ENCODE measurements at places on chromosomes 11 and 22.

GRCh38 chr11:123438131-123438627 lies 8.1 kb downstream of the GRAMD1B start:
- DNase-seq: no peak

GRCh38 chr11:12064954-12065280 lies 45.5 kb upstream of the MICAL2 start:
- no peak for DNase-seq

- peak; percentile 90 for DNase-seq
These were observed 6.3 kb upstream of the OSM start for GRCh38 chr22:30272781-30273601.

DNA sequence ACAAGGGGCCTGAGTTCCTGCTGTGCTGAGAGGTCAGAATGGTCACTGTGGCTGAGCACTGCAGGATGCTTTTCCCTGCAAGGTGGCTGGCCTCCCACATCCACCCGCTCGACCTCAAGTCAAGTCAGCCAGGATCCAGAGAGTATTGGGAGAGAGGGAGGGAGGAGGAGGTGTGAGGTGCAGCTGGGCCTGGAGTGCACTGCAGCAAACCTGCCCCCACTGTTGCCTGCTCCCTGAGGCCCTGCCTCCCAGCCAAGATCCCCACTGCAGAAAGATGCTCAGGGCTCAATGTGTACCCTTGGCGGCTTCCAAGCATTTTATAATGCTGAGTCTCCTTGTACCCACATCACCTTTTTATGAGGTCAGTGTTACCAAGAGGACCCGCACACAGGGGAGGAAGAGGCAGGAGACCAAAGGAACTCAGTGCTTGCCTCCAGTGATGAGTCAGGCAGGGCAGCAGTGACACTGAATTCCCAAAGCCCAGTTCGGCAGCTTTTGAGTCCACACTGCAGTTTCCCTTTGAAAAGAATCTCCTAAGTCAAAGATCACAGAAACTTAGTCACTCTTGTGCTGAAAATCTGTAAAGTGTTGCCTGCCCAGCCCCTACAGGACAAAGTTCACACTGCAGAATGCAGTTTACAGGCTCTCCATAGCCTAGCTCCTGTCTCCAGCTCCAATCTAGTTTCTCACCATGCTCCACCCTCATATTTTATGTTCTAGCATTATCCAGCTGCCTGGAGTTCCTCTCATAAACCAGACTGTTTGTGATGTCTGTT lies 3.1 kb downstream of the ENDOD1 start:
- DNase-seq: no peak

DNA sequence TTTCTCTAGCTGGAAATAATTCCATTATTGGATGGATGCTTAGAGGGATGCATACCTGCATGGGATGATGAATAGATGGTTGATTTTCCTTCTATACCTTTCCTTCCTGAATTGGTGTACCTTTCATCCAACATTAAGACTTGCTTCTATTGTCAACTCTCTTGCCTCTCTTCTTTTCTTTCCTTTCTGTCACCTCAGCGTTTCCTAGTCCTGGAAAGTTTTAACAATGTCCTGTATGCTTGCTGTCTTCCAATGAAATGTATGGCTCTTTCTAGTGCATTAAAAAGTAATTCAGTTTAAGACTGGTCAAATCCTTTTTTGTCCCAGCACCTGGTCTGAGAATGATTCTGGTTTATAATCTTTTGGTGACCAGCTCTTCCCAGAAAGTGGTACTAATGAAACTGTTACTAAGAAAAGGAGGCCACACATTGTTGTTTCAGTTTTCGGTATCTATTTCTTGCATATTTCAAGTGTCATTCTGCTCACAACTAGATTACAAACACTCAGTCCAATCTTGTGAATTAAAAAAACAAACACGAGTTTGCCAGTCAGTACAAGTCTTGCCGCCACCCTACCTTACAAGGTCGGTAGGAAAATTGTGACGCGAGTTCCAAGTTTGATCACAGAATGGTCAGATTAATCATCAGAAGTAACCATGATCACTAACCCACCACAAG lies 8.0 kb downstream of the POU2AF1 start:
- DNase-seq: no peak

GRCh38 chr11:30377347-30377746 lies 54.4 kb downstream of the ARL14EP start:
- no peak for DNase-seq

DNA sequence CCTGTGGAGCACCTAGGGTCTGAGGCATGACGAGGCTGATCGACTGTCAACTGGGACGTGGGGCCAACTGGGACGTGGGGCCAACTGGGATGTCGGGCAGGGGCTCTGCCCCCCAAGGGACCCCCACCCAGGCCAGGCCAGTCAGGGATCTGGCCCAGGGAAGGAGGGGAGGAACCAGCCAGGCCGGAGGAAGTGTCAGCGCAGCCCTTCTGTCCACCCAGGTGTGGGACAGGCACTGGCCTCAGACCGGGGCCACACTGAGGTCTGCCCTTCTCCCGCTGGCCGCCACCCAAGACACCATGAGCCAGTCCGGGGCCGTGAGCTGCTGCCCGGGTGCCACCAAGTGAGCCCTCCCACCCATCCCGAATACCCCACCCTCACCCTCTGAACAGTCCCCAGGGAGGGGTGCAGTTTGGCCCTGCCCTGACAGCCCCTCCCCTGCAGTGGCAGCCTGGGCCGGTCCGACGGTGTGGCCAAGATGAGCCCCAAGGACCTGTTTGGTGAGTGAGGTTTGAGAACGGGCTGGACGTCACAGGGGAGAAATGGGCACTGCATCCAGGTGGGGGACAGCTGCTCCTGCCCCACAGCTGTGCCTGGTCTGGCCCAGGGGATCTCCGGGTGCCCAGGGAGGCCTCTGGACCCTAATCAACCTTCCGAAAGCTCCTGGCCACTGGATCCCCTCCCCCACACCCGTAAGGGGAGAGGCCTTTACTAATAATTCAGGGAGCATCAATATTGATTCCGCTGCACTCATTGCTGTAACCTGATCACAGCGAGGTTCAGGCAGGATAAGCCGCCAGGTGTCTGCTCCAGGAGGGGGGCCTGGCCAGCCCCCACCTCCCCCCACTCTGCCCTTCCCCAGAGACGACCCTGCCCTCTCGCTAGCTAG lies 3.3 kb downstream of the EPS8L2 start:
- no peak for DNase-seq

GRCh38 chr11:69385144-69385820 lies 91.3 kb downstream of the MYEOV start:
- DNase-seq: no peak

DNA sequence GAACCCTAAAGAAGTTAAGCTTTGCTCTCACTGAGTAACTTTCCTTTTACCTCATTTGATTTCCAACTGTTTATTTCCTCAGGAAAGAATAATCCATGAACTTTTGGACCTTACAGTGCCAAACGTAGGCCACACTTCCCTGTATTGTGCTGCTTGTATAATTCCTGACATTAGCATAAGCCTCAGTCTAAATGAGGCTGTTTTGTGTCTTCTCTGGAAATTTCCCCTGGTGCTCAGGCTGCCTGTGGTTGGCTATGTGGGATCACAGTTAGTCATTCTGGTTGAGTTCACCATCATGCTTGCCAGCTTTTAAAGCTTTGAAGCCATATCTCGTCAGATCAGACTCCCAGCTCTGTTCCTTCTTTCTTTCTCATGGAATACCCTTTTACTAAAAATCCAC lies 107.0 kb downstream of the FAM76B start:
- DNase-seq: no peak

DNA sequence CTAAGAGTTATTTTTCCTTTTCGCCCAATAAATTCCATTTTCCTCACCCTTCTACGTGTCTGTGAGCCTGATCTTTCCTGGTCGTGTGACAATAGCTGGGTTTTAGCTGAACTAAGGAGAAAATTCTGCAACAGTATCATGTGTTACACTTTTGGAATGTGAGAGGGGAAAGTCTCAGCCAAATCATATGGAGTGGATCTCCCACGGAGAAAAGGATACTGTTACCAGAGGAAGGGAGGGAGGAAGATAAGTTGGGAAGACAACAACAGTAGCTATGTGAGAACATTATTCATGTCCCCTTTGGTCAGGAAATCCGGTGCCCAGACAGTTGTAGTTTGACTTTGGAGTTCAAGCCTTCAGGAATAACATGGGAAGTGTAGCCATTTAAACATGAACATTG lies 584.0 kb upstream of the RAG2 start:
- no peak for DNase-seq

DNA sequence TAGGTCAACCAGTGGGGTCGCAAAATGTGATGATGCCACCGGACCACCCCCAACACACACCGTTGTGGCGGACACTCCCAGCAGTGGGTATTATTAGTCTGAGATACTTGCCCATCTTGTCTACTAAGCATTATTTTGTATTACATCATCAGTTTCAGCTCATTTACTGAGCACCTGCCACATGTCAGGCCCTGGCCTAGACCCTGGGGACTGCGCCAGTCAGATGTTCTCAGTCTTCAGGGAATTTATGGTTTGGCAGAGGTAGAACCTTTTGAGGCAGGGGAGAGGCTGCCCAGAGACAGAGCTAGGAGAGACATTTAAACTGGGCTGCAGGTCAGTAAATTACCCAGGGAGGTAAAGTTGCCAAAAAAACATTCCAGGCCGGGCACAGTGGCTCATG lies 43.1 kb upstream of the GCAT start:
- no peak for DNase-seq

GRCh38 chr11:28524098-28524497 lies 415.9 kb downstream of the METTL15 start:
- no peak for DNase-seq

DNA sequence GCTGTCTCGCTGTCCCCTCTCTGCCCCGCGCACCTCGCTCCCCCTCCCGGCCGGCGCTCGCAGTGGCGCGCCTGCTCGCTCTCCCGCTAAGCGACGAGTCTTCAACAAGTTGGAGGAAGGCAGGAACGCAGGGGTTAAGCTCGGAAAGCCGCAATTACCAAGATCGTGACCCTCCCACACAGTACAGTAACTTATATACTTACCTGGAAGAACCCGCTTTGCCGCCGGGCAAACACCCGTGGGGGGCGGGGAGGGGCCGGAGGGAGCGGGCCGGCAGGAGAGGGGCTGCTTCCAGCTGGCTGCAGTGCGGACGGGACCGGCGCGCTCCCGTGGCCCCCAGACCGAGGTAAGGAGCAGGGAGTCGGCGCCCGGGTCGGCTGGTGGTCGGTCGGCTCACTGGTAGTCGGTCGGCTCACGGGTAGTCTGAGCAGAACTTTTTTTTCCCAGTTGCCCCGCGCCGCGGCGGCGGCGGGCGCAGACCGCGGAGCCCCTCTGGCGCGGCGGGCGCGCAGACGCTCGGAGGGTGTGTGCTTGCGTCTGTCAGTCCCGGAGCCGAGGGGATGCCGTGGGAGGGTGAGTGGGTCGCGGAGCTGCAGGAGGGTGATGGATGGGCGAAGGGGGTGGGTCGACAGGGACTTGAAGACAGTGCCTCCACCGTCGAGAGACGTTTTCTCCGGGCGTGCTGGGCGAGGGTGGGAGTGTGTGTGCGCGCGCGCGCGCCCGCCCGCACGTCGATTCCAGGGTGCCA lies 101.2 kb upstream of the HSD17B12 start:
- DNase-seq: no peak

DNA sequence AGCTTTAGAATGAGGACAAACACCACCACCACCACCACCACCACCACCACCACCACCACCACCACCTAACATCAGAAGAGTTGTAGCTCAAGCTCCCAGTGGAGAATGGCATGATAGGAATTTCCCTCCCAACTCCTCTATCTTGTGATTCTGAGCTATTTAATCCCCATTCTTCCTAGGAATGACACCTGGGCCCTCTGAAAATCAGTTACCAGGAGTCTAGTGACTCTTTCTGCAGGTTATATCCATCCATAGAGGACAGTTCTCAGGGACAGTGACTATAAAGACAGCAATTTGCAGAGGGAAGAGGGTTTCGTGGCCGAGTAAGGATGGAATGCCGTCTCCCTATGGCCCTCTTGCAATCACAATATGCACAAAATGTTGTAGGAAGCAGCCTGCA lies 27.8 kb downstream of the MYH9 start:
- no peak for DNase-seq

DNA sequence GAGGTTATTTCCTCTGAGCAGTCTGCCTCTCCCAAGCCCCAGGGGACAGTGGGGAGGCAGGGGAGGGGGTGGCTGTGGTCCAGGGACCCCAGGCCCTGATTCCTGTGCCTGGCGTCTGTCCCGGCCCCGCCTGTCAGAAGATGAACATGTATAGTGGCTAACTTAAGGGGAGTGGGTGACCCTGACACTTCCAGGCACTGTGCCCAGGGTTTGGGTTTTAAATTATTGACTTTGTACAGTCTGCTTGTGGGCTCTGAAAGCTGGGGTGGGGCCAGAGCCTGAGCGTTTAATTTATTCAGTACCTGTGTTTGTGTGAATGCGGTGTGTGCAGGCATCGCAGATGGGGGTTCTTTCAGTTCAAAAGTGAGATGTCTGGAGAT lies 3.1 kb downstream of the PIM3 start:
- no peak for DNase-seq

- no peak for DNase-seq
These were observed 16.1 kb downstream of the MUC5B start for GRCh38 chr11:1238767-1239595.

GRCh38 chr11:75029836-75030631 lies 41.3 kb downstream of the NEU3 start:
- no peak for DNase-seq

DNA sequence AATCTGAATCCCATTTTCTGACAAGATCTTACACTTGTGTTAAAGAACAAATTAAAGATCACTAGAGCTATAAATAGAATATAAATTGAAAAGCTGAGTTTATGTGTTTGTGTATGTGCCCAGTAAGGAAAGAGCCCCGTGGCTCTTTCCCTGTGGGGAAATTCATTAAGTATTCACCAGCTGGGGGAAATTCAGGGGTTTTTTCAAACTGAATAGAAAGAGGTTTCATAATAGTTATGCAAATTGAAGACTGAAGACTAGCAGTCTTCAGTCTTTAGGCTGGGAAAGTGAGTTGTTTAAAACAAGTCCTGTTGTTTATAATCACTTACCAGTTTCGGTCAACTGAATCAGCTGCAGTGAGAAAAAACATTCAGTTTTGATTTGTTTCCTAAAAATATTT lies 11.3 kb upstream of the MS4A7 start:
- no peak for DNase-seq

DNA sequence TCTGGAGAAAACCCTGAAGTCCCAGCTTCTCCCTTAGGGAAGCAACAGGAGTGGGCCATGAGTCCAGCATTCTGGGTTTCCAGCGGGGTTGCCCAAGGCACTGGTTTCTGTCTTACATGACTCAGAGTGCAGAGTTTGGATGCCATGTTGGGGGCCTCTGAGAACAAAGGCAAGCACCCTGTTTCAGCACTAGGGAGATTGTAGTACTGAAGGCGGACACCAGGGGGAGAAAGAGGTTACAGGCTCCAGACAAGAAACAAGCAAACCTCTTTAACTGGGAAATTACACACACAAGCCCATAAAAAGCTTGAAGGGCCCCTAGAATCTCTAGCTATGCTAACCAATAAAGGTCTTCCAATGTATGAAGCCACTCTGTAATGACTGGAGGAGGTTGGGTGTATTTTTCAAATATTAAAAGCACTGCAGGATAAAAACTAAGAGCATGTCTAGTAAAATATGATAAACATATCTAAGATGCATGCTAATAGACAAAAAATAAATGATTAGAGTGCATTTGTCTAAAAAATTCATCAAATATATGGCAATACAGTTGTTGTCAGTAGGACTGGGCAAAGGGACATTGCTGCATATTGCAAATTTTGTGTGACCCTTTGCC lies 7.1 kb downstream of the MS4A6E start:
- DNase-seq: peak; percentile 57

GRCh38 chr22:28743852-28744251 lies 2.0 kb downstream of the HSCB start:
- no peak for DNase-seq

- DNase-seq: no peak
These were observed 794.9 kb downstream of the BRD1 start for GRCh38 chr22:49032821-49033220.
